ENCODE measurements at places on chromosomes 16 and 17.

DNA sequence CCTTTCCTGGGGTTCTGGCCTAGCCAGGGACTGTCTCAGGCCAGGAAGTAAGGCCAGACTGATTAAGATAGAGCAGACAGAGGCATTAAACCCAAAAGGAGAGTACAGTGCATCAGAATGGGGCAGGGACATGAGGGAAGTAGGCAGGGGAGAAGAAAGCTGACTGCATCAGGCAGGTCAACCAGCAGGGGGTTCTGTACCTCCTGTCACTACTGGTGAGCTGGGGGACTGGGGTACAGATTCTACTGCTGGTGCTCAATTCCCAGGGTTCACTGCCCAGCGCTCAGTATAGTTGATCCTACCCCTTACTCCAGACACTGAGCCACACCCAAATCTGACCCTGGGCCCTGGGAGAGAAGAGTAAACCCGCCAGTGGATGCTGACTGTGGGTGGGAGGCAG is 12.9 kb upstream of the MTMR4 start:
- no peak for DNase-seq

- no peak for DNase-seq
Measured at GRCh38 chr17:9123594-9124553, 102.6 kb downstream of the NTN1 start.

GRCh38 chr16:17544785-17545184 is 74.0 kb upstream of the XYLT1 start:
- no peak for DNase-seq

- no peak for DNase-seq
Measured at GRCh38 chr17:15260376-15261257, 4.5 kb downstream of the PMP22 start.

GRCh38 chr16:17387256-17387655 is 83.5 kb downstream of the XYLT1 start:
- DNase-seq, result no peak

GRCh38 chr16:71412270-71413160 is 29.3 kb downstream of the TLE7 start:
- DNase-seq, result no peak

DNA sequence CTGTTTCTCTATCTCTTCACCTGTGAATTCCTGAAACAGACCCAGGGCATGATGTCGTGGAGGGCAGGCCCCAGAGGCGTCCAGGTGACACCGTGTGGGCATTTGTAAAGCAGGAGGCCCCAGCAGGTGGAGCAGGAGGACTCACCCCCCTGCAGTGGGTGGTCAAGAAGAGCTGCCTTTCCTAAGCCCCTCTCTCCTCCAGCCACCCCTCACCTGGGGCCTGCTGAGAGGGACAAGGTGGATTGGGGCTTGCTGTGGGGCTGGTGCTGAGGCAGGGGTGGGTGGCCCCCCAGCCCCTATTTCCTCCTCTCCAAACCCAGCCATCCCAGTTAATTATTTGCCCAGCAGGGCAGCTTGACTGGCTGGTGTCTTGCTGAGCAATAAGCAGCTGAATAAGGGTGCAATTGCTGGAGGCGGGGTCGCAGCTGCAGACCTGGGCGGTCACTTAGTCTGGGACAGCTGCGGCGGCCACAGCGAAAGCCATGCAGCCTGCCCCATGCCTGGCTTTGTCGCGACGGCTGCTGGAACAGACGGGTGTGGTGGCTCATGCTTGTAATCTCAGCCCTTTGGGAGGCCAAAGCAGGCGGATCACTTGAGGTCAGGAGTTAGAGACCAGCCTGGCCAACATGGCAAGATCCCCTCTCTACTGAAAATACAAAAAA is 56.4 kb downstream of the JPH3 start:
- DNase-seq, result no peak

- no peak for DNase-seq
Measured at GRCh38 chr16:72620348-72620747, 427.6 kb downstream of the ZFHX3 start.

- DNase-seq, result no peak
Measured at GRCh38 chr16:58022601-58023371, 2.8 kb upstream of the MMP15 start.

- DNase-seq, result peak; percentile 34
Measured at GRCh38 chr17:10729334-10730193, at the start of gene TMEM220. TSS of gene TMEM220 (minus strand) at chr17:10730023. CDS start at chr17:10729851, 172 bp downstream.

DNA sequence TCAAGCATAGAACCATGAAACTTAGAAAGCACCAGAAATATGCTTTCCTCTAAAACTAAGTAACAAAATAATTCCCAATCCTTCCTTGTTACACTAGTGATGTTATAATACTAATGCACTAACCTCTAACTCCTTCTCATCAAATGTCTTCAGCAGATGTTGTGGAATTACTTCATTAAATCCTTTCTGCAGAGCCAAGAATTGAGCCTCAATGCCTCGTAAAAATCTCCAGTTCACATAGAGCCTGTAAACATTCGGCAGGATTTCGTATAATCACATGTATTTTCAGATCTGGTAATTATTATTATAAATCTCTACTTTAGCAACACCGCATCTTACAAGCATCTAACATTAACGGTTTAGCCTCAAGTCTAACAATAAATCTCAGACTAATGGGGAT is 44.7 kb downstream of the CEP95 start:
- no peak for DNase-seq

GRCh38 chr17:34711646-34712045 is 132.3 kb downstream of the TMEM132E start:
- no peak for DNase-seq

GRCh38 chr16:74463888-74464287 is 42.6 kb upstream of the CLEC18B start:
- no peak for DNase-seq

DNA sequence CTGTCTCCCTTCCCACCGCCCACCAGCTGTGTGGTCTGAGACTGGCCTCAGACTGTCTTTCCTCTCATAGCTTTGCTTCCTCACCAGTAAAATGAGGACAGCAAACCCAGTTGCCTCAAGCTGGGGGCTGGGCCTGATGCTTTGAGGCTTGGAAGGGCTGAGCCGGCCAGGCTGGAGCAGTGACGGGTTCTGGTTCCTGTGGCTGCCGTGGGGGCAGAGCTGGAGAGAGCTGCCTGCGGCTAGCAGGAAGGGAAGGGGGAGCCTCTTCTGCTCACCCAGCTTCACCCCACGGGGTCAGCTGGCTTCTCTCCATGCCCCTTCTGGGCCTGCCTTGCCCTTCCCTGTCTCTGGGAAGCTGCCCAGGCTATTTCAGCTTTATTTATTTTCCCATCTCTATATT is 23.7 kb downstream of the LASP1 start:
- DNase-seq, result no peak

DNA sequence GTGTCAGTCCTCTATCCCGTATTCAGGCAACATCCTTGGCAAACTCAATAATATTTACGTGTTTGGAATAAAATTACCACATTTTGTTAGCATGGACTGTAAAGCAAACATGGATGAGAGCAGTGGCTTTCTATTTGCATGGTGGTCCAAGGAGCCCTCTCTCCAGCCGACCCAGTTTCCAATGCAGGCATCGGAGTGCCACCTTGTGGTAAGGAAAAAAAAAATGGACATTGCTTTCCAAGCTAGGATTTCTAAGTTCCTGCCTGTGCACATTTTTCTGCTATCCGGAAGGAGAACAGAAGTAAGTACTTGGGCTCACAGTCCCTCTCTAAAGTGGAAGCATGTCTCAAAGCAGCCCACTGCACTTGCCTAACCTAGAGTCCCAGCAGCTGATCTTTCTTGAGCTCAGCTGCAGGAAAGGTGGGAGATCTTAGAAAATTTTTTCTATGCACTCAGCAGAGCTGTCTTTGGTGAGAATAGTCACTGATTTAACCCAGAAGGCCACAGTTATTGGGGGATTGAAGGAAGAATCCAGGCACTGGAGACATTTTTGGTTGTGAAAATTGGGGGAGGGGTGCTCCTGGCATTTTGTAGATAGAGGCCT is 46.0 kb upstream of the ERCC4 start:
- DNase-seq, result no peak

- DNase-seq, result no peak
Measured at GRCh38 chr17:34521955-34522354, 57.4 kb upstream of the TMEM132E start.

DNA sequence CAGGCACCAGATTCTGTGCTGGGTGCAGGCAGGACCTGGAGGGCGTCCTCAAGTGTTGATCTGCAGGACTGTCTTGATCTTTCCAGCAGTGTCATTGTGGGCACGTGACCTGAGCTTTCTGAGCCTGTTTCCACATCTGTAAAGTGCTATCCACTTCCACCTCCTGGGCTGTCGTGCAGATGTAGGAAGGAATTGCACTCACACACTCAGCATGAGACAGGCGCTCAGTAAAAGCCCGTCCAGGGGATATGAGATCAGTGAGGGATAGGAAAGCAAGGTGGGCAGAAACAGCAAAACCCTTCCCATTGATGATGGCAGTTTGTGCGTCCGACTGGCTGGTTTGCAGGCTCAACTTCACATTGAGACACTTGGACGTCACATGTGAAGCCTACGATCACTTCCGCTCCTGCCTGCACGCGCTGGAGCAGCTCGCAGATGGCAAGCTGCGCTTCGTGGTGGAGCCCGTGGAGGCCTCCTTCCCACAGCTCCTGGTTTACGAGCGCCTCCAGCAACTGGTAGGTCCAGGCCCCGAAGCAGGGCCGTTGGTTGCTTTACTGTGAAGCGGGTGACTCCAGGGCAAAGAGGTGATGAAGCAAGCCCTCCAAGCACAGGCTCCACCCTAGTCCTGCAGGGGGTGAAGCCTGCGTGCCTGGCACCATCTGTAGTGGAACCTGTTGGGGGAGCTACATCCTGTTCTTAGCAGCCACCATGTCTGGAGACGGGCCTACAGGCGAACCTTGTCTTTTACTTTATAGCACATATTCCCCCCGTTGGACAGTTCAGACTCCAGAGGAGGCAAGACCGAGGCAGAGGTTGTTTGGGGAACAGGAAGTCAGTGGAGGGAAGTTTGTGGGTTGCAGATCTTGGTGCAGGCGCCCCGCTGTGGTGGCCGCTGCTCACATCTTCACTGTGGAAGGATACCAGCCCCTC is 23.0 kb downstream of the METTL22 start:
- DNase-seq, result no peak
